D721Med (cell line): ENCODE measurements at places on chromosomes 1 and 21.

GRCh38 chr1:1371746-1372711 is 3.0 kb downstream of the AURKAIP1 start:
- no peak for DNase-seq

GRCh38 chr1:46301808-46302640 is 1.4 kb downstream of the LRRC41 start:
- DNase-seq, result no peak

GRCh38 chr1:148357037-148357436 is 126.1 kb downstream of the PPIAL4G start:
- no peak for DNase-seq

- no peak for DNase-seq
These were observed 44.1 kb downstream of the PLXNA2 start for GRCh38 chr1:208200116-208200515.

DNA sequence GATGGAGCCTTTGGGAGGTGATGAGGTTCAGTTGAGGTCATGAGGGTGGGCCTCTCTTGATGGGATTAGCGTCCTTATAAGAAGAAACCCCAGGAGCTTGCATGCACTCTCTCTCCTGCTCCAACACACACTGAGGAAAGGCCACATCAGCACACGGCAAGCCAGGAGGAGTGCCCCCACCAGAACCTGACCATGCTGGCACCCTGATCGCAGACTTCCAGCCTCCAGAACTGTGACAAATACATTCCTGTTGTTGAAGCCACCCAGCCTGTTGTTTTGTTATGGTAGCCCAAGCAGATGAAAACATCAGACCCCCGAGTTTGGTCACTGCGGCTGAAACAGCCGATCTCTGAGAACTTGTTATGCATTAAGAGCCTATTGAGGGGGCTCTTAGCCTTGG is 64.8 kb upstream of the SOD1 start:
- DNase-seq, result no peak

DNA sequence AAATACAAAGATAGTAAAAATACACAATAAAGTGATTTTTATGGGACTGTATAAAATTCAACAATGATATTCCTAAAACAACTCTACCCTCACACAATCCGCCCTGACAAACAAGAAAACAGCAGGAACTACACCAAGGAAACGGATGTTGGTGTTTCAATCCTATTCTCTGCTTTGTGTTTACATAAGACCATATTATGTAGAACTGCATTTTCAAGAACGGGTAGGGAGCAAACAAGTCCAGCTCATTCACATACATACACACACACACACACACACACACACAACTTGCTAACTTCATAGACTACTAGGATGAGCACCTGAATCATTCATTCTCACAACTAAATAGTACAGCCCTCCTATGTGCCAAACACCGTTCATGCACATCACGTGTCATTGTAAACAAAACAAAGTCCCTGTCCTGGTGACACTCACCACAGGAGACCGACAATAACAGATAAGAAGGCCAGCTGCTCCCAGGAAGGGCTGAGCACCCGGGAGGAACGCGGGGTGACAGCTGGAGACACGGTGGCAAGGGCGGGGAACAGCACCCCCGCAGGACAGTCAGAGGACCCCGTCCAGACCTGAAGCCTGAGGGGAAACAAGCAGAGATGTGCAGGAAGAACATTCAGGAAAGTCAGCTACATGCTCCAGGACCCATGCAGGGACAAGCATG is 43.0 kb downstream of the NPHP4 start:
- no peak for DNase-seq

DNA sequence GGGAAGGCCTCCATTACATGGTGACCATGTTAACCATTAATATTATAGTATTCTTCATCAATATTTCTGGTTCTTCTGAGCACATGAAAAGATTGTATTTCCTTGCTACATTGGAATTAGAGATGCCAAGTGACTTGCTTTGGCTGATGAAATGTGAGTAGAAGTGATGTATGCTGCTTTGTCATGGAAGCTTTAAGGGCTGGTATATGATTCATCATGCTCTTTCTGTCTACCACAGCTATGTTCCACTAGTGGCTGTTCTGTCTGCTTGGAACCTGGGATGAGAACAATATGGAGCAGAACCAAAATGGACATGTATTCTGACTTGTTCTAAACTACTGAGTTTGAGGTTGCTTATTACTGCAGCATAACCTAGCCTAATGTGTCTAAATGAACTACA is 163.3 kb downstream of the TM2D1 start:
- DNase-seq, result no peak

DNA sequence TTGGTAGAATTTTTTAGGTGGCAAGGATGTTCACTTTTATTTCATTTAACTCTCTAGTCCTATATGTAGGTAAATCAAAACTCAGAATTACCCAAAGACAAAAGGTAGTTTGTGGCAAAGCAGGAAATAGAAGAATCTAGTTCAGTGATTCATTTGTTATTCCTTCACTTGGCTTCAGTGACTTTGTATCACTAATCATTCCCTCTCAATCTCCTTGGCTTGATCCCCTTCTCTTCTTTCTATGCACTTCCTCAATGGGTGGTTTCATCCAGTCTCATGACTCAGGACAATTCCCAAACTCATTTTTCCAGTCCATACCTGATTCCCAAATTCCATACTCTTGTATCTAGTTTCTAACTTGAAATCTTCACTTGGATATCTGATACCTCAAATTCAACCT is 64.9 kb downstream of the PRKACB start:
- no peak for DNase-seq

GRCh38 chr1:3909615-3910014 is 9.5 kb upstream of the C1orf174 start:
- DNase-seq, result no peak

DNA sequence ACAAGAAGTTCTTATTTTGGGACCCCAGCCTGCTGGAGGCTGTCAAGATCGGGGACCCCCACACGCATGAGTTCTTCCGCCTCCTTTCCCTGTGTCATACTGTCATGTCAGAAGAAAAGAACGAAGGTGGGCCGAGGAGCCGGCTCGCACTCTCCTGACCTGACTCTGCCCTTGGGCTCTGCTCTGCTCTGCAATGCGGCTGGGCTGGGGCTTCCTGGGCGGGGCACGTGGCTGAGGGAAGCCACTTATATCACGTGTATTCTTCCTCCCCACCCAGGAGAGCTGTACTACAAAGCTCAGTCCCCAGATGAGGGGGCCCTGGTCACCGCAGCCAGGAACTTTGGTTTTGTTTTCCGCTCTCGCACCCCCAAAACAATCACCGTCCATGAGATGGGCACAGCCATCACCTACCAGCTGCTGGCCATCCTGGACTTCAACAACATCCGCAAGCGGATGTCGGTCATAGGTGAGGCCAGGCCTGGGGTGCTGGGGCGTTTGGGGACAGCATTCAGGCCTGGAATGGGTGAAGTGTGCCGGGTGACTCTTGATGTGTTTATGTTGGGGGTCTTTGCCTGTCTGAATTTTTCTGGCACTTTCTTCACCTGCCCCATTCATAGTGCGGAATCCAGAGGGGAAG is 17.6 kb downstream of the ATP8B2 start:
- no peak for DNase-seq

DNA sequence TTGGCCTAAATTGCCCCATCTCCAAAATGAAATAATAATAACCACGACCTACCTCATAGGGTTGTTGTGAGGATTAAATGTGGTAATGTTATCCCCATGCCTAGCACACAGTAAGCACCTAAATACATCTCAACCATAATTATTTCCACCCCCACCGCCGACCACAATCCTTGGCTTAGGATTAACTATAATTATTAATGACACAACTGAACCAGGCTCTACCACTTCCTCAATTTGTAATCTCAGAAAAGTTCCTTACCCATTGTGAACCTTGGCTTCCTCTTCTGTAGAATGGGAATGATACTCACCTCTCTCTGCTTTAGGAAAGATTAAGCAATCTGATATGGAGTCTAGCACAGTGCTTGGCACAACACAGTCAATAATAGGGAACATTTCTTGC is 44.3 kb upstream of the TACSTD2 start:
- no peak for DNase-seq

GRCh38 chr1:86507935-86508582 is 38.8 kb upstream of the CLCA4 start:
- no peak for DNase-seq

DNA sequence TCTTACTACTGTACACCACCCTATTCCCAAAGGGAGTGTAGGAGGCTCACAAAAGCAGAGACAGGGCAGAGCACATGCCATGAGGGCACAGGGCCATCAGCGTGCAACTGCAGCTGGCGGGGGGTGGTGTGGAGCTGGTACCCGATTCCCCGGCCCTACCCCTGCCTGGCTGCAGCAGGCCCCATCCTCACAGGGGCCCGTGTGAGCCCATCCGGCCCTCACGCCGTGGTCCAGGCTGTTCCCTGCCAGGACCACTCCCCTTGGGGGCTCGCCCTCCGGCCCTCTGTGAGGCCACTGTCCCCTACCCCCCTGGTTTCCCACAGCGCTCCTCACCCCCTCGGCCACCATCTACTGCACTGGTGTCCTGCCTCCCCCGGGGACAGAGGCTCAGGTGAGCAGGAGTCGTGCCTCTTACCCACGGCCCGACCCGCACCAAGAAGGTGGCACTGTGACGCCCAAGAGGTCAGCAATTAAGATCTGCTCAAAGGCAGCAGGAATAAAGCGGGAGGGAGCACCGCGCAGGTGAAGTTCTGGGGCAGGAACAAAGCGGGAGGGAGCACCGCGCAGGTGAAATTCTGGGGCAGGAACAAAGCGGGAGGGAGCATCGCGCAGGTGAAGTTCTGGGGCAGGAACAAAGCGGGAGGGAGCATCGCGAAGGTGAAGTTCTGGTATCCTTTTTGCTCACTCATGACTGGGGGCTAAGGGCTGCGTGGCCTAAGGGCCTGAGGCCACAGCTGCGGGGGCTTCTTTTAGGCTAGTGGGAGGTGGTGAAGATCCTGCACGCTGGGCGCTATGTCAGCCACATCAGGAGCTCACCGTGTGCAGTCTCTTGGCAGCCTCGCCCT is 3.9 kb downstream of the POFUT2 start:
- DNase-seq, result no peak

GRCh38 chr1:55631509-55631908 is 416.3 kb upstream of the USP24 start:
- no peak for DNase-seq

DNA sequence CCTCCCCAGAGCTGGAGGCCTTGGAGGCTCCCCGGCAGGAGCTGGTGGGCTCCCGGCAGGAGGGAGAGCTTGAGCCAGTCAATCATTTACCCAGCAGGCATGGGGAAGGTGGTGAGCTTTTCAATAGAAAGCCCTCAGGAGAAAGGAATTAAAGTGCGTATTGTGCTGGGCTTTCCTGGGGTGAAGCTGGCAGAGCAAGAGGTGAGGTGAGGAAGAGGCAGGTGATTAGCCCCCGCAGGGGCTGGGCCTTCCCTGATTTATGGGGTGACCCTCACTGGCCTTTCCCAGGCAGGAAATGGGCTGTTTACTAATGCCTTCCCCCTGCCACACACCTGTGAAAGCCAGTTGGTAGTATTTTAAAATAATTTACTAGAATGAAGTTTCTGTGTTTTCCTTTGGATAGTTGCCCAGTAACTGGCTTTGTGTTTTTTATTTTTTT is 25.8 kb downstream of the CLDN14 start:
- no peak for DNase-seq

DNA sequence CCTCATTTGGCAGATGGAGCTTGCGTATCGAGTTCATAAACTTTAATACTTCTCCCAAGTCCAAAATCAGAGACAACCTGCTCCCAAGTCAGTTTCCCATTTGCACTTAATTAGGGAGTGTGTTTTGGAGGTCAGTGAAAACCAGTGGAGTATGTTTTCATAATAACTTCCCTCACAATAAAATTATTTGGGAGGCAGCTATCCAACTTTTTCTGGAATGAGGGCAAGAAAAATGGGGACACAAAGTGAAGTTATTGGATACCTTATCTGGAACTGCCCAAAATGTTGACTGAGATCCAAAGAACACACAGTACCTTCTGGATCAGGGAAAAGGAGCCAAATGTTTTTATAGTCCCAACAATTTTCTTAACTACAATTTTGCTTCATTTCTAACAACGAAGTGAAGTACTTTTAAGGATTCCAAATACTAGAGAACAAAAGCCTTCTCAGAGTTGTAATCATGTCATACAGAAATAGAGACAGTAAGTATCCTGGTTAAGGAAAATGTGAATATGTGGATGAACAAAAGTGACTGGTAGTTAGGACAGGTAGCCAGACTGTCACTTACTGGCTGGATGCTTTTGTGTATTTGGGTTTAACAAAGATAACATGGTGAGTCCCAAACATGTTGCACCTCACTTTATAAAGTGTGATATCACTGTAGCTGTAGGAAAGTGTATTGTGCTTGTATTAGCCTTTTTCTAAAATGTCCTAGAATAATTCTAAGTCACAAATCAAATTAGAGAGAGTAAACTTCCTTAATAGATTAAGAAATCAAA is 325.0 kb downstream of the HLX start:
- DNase-seq, result no peak

- no peak for DNase-seq
These were observed 332.3 kb downstream of the COL11A1 start for GRCh38 chr1:102776071-102776470.

DNA sequence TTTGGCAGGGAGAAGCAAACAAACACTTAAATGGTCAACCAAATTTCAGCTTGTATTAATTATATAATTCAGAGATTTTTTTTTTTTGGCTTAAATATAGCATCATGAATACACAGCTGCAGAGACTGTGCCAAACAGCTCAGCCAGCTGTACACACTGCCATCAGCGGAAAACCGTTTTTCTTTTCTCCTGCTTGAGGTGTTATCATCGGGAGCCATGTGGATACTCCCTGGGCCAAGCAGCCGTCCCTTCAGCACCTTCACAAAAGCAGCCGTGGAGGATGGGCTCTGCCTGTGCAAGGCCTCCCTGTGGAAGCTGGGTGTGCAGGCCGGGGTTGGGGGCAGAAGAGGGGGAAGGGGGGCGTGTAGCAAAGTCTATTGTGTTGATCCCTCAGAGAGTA is 85.0 kb downstream of the NUF2 start:
- DNase-seq, result no peak

- DNase-seq, result no peak
These were observed 11.9 kb downstream of the THEMIS2 start for GRCh38 chr1:27884006-27884954.

- no peak for DNase-seq
These were observed 60.6 kb downstream of the SDCCAG8 start for GRCh38 chr1:243316366-243316989.
